ENCODE measurements at places on chromosomes 11 and 22.
A peak's percentile ranks its signal among the peaks of the same experiment; 100 is the strongest.

- DNase-seq: no peak
Observed at GRCh38 chr11:45145379-45146071, 914 bp upstream of the PRDM11 start.

DNA sequence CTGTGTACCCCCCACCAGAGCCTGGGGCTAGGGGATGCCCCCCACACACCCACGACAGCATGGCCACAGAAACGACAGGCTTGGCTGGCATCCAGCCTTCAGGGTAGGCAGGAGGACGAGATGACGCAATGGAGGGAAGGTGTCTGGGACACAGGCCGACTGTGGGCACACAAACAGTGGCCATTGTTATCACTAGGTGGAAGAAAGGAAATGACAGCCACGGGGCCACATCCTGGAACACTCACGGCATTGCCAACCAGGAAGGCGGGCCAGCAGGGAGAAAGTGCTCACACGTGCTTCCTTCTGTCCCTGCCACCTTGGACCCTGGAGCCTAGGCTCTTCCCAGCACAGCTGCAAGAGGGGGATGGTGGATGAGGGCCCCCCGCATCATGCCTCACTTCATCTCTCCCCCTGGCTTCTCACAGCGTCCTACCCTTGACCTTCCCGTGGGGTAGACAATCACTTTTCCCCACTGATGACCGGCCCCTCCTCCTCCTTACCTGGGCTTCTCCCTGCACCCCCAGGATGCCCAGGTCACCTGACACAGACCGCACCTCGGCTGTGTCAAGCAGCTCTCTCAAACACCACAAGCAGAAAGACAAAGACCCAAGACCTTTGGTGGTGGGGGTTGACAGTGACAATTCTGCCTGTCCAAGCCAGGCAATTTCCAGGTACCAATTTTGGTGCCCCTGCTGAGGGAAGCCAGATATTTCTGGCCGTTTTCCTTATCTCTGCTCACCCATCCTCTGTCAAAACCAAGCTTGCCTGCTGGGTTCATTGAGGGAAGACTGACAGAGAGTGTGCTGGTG, 8.6 kb downstream of the PLA2G6 start:
- no peak for DNase-seq

GRCh38 chr11:62186195-62186594, 3.8 kb upstream of the SCGB1D1 start:
- DNase-seq: no peak

DNA sequence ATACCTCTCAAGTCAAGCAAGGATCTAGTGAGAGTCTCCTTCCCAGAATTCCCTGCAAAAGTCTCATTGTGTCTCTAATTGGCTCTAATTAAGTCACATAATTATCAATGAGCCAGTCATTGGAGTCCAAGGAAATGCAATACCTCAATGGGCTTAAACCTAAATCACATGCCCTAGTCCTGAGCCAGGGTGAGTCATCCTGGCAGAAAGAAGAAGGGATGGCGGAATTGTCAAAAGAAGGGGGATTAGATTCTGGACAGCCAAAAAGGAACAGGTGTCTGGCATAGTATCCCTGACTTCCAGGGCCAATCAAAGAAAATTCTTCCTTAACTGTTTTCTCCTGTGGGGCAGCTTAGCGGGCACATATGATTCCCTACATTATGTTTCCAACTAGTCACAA, 25.1 kb upstream of the LDLRAD3 start:
- DNase-seq: no peak

DNA sequence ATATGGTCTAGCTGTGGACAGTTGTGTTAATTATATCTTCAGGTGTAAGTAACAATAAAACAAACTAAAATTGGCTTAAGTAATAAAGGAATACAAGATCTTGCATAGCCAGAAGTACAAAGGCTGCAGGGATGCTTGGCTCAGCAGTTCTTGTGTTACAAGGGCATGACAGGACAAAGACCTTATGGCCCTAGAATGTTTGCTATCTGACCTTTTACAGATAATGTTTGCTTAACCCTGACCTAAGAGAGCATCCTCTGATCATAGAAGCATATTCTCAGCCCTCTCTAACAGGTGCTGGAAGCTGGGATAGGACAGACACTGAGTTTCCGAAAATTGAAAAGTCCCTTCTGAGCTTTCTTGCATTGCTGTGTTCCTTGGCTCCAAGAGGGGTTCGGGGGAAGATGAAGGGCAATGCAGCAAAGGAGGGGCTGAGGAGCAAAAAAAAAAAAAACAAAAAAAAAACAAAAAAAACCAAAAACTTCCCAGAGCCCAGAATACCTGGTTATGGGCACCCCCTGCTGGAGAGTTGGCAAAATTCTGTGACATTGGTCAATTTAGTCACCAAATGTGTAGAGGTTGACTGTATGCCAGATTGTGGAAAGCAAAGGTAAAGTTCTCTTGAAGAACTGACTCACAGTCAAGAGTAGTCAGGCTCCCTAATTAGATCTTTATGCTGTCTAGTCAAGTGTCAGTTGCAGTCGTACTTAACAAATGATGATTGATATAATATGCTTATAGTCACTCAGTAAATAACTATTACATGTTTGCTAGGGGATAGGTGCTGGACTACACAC, 10.4 kb upstream of the HIKESHI start:
- DNase-seq: peak; percentile 19

GRCh38 chr22:45814198-45814597, 142.6 kb downstream of the ATXN10 start:
- DNase-seq: no peak

DNA sequence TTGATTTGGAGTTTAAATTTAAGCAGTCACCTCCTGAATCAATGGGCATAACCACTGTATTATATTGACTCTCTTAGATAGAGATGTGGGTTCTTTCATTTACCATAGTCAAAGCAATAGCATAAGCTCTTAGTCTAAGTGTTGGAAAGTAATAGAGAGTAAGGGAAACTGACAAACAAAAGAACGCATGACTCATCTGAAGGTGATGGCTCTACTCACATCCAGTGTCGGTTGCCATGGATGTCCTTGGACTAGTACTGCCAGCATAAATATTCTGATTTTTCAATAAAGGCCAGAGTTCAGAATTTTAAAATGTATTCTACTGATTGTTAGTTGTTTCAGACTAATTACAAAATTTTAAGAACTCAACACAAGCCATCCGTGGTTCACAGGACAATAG, 444.9 kb upstream of the DDI1 start:
- DNase-seq: no peak

DNA sequence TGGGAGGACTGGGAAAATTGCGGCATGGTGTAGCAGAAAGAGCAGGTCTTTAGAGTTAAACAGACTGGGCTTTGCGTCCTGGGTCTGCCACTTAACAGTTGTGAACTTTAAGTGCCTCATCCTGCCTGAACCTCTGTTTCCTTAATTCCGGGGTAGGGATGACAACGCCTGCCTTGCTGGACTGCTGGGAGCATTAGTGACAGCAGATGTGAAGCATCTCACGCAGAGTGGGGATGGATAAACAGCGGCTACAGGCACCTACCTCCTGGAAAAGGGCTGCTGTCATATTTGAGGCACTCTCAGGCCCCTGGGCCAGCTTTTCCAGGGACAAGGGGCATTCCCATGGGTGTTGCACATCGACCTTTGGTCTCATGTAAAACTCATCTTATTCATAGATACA, 572.2 kb downstream of the TBC1D22A start:
- DNase-seq: no peak

DNA sequence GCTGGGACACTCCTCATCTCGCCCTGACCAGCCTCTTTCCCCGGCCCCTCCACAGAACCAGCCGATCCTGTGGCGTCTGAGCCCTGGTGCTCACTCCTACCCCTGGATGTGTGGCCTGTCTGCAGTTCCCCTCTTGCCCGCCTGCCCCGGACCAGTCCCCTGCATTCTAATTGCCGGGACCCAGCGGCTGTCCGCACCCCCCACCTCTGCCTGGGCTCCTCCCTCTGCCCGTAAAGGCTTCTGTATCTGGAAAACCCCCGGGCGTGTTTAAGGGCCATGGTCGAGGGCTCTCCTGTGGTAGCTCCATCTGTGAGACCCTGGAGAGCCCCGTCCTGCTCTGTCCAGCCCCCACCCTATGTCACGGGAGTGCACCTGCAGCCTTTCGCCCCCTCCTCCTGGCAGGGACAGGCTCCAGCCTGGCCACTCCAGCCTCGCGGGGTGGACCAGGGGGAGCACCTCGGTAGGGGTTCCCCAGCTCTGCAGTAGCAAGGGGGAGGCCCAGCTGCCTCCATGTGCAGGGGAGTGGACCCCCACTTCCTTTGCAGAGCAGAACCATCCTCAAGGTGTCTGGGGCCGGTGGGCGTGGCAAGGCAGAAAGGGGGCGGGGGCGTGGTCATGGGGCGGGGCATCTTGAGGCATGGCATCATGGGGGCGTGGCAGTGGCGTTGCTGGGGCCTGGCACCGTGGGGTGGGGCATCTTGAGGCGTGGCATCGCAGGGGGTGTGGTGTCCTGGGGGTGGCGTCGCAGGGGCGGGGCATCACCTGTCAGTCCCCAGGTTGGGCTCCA, 430.4 kb downstream of the TBC1D22A start:
- DNase-seq: no peak

GRCh38 chr11:17713851-17714250, 5.5 kb upstream of the MYOD1 start:
- no peak for DNase-seq

DNA sequence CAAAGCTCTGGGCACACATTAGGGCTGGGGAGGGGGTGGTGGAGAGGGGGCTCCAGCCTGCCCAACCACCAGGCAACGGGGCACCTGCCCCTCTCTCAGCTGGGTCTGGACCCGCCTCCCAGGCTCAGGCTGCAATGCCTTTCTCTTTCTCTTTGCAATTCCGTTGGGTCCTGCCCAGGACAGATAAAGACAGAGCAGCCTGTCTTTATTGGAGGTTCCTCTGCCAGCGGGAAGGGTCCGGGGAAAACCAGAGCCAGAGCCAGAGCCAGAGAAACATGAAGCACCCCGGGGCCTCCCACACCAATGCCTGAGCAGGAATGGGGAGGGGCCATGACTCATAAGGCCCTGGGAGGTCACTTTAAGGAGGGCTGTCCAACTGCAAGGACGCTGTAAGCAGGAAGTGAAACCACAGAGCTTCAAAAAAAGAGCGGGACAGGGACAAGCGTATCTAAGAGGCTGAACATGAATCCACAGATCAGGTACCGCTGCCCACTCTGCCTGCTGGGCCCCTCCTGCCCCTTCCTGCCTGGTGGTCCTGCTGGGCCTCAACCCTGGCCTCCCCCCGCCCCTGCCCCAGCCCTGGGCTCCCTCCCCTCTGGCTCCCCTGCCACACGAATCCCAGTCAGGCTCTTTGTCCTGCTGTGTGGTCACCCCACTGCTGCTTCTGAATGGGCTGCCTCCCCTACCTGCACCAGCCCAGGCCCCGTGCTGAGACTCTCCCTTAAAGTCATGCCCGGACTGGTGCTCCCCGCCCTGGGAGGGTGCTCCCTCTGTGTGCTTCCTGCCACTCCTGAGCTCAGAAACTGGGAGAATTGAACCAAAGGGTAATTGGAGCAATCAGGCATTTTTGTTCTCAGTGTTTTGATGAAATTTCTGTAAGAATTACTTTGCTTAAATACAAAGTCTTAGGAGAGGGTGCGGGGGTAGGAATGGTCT, at the start of gene APOBEC3B:
Gene APOBEC3B (plus strand): TSS at position 356 of the 936 bp plus-strand sequence. CDS start 107 bp downstream, at position 463.
- DNase-seq: peak; percentile 45

GRCh38 chr22:27517361-27518155, 284.0 kb downstream of the MN1 start:
- DNase-seq: no peak

DNA sequence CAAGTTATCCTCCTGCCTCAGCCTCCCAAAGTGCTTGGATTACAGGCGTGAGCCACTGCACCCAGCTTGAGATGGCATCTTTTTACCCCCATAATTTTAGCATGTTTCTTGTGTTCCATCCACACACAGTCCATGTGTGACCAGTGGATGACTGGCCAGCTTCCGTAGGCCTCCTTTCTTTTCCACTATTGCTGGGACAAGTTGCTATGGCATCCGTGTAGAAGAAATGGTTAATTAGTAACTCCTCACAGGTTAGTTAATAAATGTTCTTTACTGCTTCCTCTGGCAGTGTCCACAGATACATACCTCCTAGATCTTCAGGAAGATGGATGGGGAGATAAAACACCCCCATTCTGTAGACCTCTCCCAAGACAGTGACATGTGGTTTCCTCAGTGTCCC, 154.3 kb upstream of the RASSF10 start:
- no peak for DNase-seq

- DNase-seq: no peak
Observed at GRCh38 chr11:96538104-96538503, 148.3 kb downstream of the JRKL start.
